Activated T-helper 2 cell treated with anti-CD3 and anti-CD28 coated beads, Interferon-gamma antibody, Interleukin-2, Interleukin-4, amounts not matched to agents 10 μg/mL and 5 μg/mL and 100 μg/mL, durations not matched to agents 14 hours and 24 hours and 36 hours (primary cell): ENCODE measurements at places on chromosomes 11 and 22.

DNA sequence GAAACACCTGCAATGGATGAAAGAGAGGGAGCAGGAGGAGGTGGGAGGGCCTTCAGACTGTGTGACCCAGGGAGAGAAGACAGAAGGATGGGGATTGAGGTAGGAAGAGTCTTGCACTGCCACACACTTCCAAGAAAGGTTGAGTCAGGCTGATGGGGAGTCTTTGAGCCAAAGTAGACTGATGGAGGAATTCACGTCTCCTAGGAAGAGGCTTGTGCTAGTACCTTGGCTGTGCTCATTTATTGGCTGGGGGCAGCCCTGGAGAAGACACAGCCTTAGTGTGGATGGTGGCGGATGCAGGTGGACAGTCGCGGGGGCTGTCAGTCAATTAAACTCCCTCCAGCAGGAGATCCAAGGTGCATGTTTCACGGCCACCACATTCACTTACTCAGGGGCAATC lies 16.2 kb upstream of the ACCSL start:
- H3K36me3 ChIP-seq: no peaks in the 10 kb centered on the region
- no peak for DNase-seq
- H3K27ac ChIP-seq: no peak overlapping the region
- H3K27me3 ChIP-seq: no peaks in the 10 kb centered on the region
- H3K4me3 ChIP-seq: no peak overlapping the region
- no peaks in the 10 kb centered on the region for H3K4me1 ChIP-seq

DNA sequence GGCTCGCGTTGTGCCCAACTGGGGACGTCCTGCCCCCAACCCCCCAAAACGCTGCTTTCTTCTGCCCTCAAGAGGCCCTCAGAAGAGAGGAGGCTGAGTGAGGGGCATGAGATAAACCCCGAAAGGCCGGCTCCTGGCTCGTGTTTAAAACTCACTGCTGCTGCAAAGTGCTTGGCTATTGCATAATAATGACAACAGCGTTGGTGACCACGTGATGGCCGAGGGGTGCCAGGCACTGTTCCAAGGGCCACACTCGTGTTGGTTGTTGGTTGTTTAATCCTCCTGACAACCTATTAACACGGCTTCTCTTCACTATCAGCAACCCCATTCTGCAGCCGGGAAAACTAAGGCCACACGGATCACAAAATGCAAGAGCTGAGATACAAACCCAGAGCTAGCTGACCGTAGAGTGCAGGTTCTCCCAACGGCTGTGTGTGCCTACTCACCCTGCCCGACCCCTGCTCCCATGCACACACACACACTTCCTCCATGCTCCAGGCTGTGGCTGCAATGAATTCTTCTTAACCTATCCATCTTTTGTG lies 51.0 kb downstream of the ANO1 start:
- no peak overlapping the region for H3K4me3 ChIP-seq
- no peak overlapping the region for H3K27ac ChIP-seq
- no peaks in the 10 kb centered on the region for H3K27me3 ChIP-seq

DNA sequence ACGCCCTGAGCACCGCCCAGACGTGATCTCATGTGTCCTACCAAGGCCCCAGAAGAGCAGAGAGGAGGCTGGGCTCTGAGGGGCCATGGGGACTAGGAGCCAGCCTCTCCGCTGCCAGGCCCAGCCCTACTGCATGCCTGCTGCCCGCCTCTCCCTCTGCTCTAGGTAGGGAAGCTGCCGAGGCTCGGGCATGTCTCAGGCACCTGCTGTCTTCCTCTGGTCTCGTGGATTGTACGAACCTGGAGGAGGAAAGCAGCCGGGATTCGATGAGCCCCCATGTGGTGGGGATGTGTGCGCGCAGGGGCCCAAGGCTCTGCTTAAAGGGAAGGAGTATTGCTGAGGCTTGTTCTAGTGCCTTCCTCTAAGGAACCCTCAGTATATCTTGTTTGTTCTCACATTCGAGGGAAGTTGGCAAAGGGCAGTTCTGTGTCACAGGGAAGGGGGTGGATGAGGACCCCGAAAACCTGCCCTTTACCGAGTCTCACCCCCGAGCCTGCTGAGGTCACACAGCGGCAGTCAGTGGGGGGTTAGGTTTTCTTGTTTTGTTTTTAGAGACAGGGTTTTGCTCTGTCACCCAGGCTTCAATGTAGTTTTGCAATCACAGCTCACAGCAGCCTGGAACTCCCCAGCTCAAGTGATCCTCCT lies 21.2 kb downstream of the DAGLA start:
- DNase-seq: no peak
- H3K36me3 ChIP-seq: no peaks in the 10 kb centered on the region
- no peak overlapping the region for H3K27ac ChIP-seq
- H3K4me3 ChIP-seq: no peak overlapping the region
- H3K27me3 ChIP-seq: no peaks in the 10 kb centered on the region

DNA sequence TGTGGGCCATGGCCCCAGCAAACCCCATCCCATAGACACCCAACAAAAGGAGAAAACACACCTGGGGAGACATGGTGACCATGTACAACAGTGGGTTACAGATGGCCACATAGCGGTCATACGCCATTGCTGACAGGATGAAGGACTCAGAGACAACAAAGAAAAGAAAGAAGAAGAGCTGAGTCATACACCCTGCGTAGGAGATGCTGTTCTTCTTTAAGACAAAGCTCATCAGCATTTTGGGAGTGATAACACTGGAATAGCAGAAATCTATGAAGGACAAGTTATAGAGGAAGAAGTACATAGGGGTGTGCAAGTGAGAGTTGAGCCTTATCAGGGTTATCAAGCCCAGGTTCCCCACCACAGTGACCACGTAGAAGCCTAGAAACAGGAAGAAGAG lies 4.9 kb downstream of the OR8B8 start:
- H3K4me1 ChIP-seq: no peaks in the 10 kb centered on the region
- no peak overlapping the region for H3K4me3 ChIP-seq
- no peaks in the 10 kb centered on the region for H3K36me3 ChIP-seq
- DNase-seq: no peak
- H3K27me3 ChIP-seq: no peaks in the 10 kb centered on the region
